ENCODE measurements at places on chromosomes 5 and 9.
A peak's percentile ranks its signal among the peaks of the same experiment; 100 is the strongest.

- no peaks in the 10 kb centered on the region for H3K36me3 ChIP-seq
- DNase-seq = no peak
- peaks cover 31% of the 10 kb centered on the region for H3K27me3 ChIP-seq
- peaks cover 3% of the 10 kb centered on the region for H3K4me1 ChIP-seq
- no peak overlapping the region for H3K4me3 ChIP-seq
Observed at GRCh38 chr9:134503301-134504105, 138.1 kb upstream of the COL5A1 start.

GRCh38 chr9:107049046-107049802, 186.3 kb downstream of the ZNF462 start:
- DNase-seq = no peak
- no peaks in the 10 kb centered on the region for H3K36me3 ChIP-seq

DNA sequence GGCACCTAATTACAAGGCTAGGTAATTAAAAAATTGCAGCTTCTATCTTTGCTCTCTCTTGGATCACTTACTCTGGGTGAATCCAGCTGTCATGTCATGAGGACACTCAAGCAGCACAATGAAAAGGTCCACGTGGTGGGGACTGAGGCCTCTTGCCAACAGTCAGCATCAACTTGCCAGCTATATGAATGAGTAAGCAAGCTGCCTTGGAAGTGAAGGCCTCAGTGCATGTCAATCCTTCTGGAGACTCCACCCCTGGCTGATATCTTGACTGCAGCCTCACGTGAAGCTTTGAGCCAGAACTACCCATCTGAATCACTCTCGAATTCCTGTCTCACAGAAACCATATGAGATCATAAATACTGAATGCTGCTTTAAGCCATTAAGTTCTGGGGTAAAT, 140.5 kb downstream of the SNX18 start:
- no peaks in the 10 kb centered on the region for H3K36me3 ChIP-seq
- H3K27me3 ChIP-seq = no peaks in the 10 kb centered on the region
- DNase-seq = no peak

DNA sequence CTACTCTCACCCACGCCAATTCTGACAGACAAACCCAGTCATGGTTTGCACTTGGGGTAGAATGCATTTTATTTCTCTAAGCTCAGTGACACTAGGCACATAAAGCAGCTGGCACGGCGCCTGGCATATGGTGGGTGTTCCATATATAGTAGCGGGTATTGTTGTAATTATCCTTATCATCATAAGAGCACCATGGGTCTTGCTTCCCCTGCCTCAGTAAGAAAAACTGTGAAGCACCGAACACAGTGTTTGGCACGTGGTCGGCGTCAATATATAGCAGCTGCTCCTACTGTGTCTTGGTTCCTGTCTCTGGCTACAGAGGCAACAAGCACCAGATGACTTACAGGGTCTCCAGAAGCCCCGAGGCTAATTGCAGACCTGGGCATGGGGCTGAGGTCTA, 194.1 kb upstream of the PANK3 start:
- H3K4me1 ChIP-seq = no peaks in the 10 kb centered on the region
- no peak overlapping the region for H3K27ac ChIP-seq
- H3K27me3 ChIP-seq = peaks cover 5% of the 10 kb centered on the region
- DNase-seq = no peak
- no peak overlapping the region for H3K4me3 ChIP-seq

- H3K36me3 ChIP-seq = no peaks in the 10 kb centered on the region
- peaks cover 12% of the 10 kb centered on the region for H3K4me1 ChIP-seq
- no peak for DNase-seq
- H3K4me3 ChIP-seq = no peak overlapping the region
- peak overlapping the region; percentile 10 for H3K27ac ChIP-seq
Observed at GRCh38 chr5:80213466-80213865, 42.4 kb downstream of the SERINC5 start.
